ENCODE measurements at places on chromosomes 2 and 18.

DNA sequence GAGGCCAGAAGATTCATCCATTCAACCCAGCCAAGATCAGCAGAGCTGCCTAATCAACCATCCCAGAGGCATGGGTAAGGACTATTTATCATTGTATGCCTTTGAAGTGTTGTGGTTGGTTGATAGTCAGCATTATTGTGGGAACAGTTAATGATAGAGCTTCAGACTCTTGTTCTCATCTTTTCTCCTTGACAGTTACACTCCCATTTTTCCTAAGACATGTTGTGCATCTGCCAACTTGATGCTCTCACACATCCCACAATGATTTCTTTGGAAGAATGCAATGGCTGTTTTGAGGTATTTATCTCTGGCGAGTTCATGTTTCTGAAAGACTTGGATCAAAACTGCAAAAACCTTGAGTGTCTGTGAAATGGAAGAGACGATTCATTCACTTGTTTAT, 55.4 kb downstream of the FASTKD2 start:
- no peak for DNase-seq

DNA sequence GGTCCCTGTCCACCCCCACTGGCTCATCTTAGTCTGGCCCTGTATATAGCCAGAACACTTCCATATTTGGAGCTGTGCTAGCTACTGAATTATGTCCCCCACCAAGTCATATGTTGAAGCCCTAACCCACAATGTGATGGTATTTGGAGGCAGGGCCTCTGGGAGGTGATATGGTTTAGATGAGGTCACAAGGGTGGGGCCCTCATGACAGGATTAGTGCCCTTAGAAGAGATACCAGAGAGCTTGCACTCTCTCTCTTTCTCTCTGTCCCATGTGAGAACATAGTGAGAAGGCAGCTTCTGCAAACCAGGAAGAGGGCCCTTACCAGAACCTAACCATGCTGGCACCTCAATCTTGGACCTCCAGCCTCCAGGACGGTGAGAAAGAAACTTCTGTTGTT, 31.2 kb downstream of the ALPK2 start:
- DNase-seq = no peak

- DNase-seq = no peak
Measured at GRCh38 chr2:55357927-55358326, 61.7 kb downstream of the CCDC88A start.

GRCh38 chr2:190678444-190679162, 29.7 kb downstream of the NAB1 start:
- DNase-seq = no peak

GRCh38 chr18:75054611-75055010, 154.3 kb downstream of the PTGR3 start:
- no peak for DNase-seq

DNA sequence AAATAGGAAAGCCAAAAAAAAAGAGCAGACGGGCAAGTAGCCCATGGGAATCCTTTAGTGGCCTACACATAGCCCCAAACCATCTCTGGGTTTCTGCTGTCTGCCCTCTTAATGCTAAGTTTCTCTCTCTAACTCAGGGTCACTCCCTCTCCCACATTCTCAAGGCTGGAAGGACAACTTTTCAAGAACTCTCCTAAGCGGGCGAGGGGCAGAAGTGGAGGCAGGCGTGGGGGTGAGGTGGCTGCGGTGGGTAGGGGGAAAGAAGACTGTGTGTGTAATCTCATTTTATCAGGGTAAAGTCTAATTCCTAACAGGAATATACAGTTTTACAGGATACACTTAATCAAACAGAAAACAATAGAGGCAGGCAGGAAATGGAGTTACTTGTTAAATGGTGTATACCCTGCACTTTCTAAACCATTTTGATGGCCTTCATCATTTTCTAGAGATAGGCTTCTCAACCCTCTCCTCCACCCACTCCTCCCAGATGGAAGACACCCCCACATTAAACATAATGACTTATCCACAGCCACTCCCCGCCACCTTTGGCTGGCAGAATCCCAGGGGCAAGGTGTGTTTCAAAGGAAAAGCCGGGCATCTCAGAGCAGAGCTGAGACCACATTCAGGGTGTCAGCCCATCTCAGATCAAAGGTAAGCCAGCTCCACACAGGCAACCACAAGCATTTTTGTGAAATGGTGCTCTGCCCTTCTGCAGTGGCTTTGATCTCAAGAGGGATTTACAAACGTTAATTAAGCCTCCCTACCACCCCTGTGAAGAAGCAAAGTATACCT, 6.8 kb downstream of the SMAD7 start:
- no peak for DNase-seq

DNA sequence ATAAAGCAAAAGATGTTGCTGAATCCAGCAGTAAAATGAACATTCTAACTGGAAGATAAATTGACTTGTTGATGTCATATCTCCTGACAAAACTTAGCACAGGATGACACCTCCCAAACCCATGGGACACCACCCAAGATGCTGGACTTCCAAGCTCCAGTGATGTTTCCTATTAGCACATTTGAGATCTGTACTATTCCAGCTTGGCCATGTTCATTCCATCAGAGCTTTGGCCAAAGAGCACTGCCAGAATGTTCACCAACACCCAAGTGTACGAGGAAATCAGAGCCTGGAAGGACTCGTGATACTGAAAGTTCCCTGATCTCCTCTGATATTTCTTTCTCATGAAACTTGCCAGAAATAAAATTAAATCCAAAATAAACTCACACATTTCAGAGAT, 44.7 kb downstream of the PID1 start:
- DNase-seq = no peak

- no peak for DNase-seq
Measured at GRCh38 chr2:121293450-121294325, 8.7 kb upstream of the TFCP2L1 start.

DNA sequence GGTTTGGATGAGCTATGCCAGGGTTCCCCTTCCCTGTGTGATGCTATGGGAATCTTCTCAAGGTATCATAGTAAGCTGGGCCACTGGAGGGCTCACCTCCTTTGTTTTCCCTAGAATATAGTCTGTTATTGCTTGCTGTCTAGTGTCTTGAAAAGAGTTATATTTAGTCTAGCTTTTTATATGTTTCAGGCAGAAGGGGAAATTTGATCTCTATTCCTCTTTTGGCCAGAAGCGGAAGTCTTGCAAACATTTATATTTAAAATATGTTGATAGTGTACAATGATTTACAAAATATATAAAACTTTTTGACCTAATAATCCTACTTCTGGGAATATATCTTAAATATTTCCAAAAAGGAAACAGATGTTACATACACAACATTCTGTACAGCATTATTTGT, 260.7 kb downstream of the FHOD3 start:
- no peak for DNase-seq

DNA sequence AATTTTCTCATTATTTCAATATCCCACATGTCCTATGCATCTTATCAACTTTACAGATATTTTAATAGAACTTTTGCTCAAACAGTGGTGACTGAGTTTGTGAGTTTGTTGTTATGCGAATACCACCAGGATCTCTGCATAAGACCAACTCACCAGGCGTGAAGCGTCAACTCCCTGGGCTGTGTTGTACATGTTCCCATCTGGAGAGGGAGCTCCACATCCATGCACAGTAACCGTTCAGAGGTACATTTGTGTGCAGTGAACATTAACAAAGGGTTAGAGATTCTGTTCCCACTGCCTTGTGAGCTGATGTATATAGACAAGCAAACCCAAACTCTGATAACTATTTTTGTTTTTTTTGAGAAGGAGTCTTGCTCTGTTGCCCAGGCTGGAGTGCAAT, 188.7 kb downstream of the MYT1L start:
- no peak for DNase-seq

DNA sequence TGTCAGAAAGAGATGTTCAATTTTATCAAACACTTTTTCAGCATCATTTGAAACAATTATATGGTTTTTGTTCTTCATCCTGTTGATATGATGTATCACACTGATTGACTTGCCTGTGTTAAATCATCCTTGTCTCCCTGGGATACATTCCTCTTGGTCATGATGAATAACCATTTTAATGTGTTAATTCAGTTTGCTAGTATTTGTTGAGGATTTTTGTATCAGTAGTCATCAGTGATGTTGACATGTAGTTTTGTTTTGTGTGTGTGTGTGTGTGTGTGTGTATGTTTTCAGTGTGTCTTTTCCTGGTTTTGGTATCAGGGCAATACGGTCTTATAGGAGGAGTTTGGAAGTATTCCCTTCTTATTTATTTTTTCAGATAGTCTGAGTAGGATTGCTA, 325.4 kb downstream of the ZNF804A start:
- DNase-seq = no peak

DNA sequence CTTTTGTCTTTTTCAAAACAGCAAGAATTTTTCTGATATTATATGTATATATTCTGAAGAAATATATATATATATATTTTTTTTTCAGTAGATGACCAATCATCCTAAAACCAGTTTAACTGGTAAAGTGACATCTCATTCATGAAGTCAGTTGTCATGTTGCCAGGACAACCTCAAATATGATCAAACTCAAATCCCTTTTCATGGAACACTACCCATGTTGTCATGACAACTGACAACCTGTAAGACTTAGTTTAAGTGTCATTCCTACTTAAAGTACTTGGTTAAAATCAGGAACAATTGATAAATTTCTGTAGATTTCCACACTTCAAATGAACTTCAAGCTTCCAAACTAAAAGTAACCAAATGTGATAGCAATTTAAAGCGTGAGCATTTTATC, 101.8 kb upstream of the ERBB4 start:
- DNase-seq = no peak

DNA sequence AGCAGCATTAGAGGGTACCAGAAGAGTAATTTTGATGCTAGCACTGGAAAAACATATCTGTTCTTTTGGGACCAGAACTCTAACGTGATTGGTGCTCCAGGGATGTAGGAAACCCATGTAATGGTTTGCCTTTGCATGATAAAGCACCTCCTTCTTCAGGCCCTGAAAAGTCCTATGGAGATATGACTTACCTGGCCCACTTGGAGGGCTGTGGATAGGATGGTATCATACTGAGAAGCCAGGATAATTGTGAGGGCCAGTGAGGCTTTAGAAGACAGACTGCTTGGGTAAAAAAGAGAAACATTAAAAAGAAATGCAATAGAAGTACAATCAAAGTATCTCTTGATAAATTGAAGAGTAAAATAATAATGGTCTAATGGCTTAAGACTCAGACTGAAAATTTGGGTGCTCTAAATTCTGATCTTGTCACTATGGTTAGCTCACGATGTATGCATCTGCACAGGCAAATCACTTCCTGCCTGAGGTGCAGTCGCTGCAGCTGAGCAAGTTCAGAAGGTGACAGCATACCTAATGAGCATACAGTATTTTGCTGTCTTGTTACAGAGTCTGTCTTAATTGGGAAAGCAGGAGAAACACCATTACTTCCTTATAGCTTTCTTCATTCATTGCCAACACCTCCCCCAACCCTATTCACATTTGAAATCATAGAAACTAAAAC, 371.5 kb downstream of the NUP35 start:
- no peak for DNase-seq

DNA sequence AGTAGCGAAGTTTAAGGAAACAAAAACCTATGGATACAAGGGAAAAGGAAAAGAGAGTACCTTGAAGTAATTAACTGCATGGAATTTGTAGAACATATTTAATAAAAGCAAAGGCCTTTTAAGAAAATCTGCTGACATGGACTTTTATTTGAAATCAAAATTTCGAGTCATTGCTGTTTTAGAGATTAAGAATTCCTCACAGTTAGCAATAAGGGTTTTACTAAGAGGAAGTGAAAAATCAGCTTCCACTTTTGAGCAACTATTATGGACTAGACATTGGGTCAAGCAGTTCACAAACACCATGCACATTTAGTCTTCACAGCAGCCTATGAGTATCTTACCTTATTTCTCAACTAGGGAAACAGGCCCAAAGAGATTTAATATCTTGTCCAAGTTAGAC, 876.3 kb downstream of the BCL11A start:
- no peak for DNase-seq

GRCh38 chr18:22831441-22831904, 101.7 kb upstream of the RBBP8 start:
- no peak for DNase-seq

DNA sequence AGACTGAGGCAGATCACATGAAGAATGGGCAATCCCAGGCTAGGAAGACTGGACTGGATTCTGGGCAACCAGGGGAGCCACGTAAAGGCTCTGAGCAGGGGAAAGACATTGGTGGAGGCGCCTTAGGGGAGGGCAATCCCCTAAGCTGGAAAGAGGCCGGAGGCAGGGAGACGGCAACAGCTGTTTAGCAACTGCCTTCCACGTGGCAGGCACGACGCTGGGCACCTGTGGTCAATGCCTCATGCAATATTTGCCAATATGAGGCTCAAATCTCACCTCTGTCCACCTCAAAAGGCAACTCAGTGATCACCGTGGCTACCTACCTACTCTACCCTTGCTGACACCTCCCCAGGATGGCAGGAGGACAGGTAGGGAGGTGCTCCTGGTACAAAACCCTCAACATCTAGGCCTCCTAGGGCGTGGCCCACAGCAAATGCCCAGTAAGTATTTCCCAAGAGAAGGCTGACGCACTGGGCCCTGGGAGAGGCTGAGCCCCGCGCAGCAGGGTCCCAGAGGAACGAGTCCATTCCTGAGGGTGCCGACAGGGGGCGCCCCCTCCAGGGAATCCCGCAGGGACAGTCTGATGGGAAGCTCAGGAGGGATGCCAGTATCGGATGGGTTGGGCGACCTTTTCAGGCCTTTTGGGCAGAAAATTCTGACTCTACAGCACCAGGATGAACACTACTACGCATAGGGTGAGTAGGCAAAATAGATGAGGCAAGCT, 8.9 kb downstream of the BOLA3 start:
- DNase-seq = no peak

DNA sequence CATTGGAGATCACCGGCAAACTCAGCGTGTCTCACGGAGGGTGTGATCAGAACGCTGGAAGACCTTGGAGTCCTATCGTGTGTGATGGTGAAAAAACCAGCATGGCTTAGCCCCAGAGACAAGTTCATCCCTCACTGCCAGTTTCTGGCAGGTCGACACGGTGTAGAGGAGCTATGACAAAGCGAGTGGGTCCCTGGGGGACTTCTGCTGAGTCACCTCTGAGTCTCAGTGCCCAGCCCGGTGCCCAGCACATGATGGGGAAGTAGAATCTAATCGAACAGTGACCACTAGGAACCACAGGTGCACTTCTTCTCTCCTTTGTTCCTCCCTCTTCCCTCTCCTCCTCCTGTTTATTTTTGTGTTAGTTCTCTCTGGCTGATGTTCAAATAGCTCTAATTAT, 45.9 kb upstream of the KCNF1 start:
- DNase-seq = no peak

DNA sequence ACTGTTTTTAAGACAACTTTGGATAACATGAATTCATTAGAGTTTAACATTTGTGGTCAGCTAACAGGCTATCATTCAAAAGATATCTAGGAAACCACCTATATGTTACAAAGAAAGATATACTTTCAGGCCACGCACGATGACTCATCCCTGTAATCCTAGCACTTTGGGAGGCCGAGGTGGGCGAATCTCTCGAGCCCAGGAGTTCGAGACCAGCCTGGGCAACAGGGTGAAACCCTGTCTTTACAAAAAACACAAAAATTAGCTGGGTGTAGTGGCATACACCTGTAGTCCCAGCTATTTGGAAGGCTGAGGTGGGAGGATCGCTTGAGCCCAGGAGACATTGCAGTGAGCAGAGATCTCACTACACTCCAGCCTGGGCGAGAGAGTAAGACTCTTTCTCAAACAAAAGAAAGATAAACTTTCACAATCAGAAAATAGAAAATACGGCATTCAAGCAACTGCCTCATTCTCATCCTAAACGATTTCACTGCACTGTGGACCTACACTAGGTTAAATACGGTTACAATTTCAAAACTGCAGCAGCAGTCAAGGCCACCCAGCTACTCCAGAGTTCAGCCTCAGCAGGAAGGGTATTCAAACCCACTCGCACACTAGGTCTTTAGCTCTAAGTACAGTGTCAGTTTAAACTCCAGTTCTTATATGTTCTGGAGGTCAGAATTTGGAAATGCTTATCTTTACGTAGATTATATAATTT, 250.0 kb upstream of the SLC39A10 start:
- DNase-seq = no peak
